ENCODE measurements at places on chromosomes 5 and 9.
A peak's percentile ranks its signal among the peaks of the same experiment; 100 is the strongest.

GRCh38 chr9:129964901-129965734, 77.9 kb downstream of the FNBP1 start:
- DNase-seq, result no peak

- no peak for DNase-seq
Measured at GRCh38 chr9:138051586-138052321, 174.2 kb downstream of the CACNA1B start.

DNA sequence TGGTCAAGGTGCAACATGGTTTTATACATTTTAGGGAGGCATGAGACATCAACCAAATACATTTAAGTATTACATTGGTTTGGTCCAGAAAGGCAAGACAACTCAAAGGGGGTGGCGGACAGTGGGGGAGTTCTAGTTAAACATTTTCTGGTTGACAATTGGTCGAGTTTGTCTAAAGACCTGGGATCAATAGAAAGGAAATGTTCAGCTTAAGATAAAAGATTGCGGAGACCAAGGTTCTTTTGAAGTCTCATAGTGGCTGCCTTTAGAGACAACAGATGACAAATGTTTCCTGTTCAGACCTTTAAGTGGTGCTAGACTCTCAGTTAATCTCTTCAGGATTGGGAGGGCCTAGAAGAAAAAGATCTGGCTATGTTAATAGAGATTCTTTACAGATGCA, 47.7 kb upstream of the TTC39B start:
- DNase-seq, result no peak

GRCh38 chr5:135829681-135830383, 4.6 kb upstream of the SLC25A48 start:
- no peak for DNase-seq

GRCh38 chr5:141958113-141958512, at the start of gene PCDH12:
Gene PCDH12 (minus strand): TSS chr5:141958202. CDS start chr5:141957851, 351 bp downstream.
- DNase-seq, result no peak

DNA sequence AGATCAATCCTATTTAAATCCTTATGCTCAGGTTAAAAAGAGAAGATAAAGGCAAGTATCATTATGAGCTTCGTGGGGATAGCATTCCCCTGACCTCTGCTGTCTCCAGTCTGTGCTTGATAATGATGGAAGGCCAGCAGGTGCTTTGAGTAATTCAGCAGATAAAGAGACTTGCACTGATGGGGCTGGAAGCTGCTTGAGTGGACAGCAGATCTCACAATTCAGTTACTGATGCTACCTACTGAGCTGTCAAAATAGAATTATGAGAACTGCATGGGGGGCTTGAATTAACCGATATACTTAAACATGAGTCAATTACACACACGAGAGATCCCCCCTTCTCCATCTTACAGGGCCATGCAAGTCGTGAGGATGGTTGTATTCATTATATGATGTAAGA, 107.7 kb upstream of the GPR151 start:
- no peak for DNase-seq

DNA sequence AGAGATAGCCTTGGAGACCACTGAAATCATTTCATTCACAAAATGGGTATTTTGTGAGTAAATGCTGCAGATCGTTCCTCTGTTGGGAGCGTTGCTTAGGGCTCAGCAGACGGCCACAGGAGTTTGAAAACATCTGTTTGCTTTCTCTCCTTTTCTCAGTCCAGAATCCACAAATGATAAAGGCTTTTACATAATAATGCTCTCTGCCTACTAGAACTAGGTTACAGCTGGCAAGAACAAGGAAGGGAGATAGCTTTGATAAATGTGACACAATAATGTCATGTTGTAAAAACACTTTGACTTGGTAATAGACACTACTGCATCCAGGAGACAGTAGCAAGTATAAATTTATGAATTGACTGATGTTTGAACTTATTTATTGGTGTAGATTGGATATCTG, 1072.4 kb upstream of the CDH6 start:
- no peak for DNase-seq

DNA sequence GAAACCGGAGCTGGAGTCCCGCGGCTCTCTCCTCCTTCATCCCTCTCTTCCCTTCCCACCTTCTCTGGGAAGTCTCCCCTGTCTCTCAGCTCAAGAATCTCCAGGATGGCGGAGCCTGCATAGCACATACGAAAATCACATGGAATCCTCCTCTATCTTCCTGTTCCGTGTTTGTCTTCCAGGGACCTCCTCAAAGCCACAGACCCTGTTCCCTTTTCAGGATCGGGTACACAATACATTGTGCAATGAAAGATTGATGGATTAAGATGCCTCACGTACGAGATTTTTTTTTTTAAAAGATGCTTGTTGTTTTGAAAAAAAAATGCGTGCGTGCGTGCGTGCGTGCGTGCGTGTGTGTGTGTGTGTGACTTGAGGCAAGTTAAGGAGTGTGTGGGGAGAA, 46.6 kb upstream of the OLFM1 start:
- no peak for DNase-seq

GRCh38 chr5:176887252-176887849, 11.8 kb downstream of the HK3 start:
- no peak for DNase-seq

GRCh38 chr5:169828385-169828784, 151.9 kb downstream of the INSYN2B start:
- DNase-seq, result no peak

DNA sequence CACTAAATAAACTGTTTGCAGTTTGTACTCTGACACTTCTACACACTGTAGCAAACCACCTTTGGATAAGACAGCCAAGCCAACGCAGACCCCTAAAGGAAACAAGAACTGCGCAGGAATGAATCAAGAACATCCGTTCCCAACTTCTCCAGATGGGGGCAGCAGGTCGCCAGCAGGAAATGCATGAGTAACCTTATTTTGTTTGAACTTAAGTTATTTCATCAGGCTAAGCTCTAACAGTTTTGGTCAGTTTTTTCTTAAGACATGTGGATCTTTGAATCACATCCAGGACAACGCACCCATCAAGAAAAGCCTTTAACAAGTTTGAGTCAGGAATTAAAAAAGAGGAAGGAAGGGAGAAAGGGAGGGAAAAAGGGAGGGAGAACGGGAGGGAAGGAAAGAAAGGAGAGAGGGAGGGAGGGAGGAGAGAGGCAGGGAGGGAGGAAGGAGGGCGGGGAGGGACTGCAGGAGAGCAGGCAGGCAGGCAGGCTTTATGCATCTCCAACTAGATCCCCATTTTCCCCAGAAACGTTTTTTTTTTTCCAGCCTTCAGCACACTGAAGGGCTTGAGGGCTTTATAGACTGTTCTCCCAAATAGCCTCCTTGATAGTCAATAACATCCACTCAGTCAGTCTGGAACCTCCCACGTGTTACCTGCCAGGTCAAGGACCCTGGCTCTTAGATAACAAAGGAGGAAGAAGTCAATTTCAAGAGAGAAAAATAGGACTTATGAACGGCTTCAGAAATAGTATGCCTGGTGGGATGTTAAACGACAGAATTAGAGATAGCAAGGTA, 22.2 kb downstream of the BHMT start:
- peak; percentile 54 for DNase-seq

- no peak for DNase-seq
Measured at GRCh38 chr5:98679963-98680362, 93.5 kb upstream of the RGMB start.

- no peak for DNase-seq
Measured at GRCh38 chr9:124264823-124265233, 7.1 kb downstream of the NEK6 start.

GRCh38 chr5:143241892-143242291, 161.6 kb downstream of the NR3C1 start:
- DNase-seq, result no peak

DNA sequence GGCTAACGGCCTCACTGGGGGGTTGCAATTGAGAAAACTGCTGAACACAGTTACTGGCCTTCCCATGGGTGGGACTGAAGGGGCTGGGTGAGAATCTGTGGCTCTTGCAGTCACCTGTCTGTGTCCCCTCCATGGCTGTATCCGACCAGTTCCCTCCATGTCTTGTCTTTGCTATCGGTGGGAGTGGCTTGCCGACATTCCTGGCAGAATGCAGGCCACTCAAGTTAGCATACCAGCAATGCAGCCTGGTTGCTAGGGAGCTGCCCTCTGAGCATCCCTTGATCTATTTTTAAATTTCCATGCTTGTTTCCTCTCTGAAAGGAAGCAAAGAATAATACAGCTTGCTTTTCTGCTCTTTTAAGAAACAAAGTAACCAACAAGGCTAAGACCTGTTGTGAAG, 1509.7 kb upstream of the WWC1 start:
- DNase-seq, result no peak

- no peak for DNase-seq
Measured at GRCh38 chr5:116448870-116449427, 125.7 kb downstream of the SEMA6A start.

DNA sequence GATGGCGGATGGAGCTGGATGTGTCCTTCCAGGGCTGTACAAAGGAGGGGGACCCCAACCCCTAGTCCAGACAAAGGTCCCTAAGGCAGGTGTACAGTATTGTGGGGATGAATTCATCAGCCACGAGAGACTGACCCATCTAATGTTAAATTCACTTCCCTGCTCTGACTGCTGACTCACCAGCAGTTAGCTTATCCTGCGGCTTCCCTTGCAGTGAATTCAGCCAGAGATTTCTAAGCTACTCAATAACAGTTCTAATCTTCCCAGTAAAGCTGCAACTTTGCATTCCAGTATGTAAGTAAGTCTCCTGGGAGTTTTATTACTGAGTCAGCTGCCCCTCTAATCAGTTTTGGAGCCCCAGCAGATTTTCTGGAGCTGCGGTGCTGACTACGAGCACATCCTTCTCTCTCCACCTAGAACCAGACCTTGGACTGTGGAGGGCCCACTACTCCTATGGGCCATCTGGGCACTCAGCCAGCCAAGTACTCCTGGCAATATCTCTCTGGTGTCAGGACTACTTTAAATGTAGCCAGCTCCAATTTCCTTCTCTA, 16.1 kb downstream of the B4GALT1 start:
- DNase-seq, result no peak

- DNase-seq, result no peak
Measured at GRCh38 chr9:12908895-12909294, 134.1 kb downstream of the LURAP1L start.

DNA sequence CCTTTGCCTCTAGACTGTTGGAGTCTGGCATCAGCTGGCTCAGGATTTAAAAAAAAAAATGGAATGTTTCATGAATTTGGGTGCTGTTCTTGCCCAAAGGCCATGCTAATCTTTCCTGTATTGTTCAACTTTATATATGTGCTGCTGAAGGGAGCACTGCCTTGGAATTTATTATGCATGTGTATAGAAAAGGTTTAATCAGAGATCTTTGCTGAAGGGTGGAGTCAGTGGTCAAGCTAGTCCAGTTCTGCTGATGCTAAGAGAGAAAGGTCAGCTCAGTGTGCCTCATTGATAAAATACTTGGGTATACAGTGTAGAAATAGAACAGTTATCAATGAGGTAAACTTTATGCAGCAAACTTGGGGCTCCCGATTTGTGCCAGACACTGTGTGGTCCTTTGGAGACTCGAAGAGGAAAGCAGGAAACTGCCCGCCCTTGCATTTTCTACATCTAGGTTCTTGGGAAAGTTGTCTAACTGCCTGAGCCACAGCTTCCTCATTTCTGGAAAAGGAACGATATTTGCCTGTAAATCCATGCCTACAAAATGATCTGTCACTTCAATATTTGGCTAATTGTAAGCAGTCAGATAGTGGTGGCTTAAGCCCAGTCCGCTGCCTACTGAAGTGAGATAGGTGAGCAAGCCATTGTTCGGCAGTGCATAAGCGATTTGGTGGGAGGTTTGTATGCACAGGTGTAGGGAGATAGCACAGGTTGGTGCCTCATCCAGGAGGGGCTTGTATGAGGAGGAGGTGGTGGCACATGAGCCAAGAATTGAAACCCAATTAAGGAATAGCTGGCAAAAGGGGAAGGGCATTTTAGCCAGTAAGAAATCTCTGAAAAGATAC, 29.2 kb upstream of the GTF2H2C start:
- no peak for DNase-seq

GRCh38 chr9:14231196-14231990, 82.5 kb downstream of the NFIB start:
- no peak for DNase-seq

- DNase-seq, result no peak
Measured at GRCh38 chr9:136502940-136503550, 20.2 kb upstream of the SEC16A start.

GRCh38 chr5:18202164-18202563, 567.9 kb downstream of the TAF11L14 start:
- DNase-seq, result no peak

DNA sequence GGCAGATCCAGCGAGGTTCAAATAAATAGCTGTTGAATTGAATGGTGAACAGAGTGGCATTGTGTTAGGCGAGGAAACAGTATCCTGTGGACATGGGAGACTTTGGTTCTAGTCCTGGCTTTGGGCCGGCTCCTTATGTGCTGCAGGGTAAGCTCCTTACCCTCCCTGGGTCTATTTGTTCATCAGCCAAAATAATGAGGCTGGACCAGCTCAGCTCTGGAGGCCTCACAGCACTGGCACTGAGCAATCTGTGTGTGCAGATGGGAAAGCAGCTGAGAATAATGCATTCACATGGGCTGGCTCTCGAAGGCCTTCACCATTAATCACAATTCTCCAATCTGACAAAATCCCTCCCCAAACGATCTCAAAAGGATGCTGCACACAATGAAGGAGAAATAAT, 81.9 kb downstream of the APBA1 start:
- DNase-seq, result no peak

GRCh38 chr5:911601-912000, 18.9 kb downstream of the TRIP13 start:
- no peak for DNase-seq

- DNase-seq, result no peak
Measured at GRCh38 chr5:50922942-50923767, 256.7 kb downstream of the PARP8 start.

DNA sequence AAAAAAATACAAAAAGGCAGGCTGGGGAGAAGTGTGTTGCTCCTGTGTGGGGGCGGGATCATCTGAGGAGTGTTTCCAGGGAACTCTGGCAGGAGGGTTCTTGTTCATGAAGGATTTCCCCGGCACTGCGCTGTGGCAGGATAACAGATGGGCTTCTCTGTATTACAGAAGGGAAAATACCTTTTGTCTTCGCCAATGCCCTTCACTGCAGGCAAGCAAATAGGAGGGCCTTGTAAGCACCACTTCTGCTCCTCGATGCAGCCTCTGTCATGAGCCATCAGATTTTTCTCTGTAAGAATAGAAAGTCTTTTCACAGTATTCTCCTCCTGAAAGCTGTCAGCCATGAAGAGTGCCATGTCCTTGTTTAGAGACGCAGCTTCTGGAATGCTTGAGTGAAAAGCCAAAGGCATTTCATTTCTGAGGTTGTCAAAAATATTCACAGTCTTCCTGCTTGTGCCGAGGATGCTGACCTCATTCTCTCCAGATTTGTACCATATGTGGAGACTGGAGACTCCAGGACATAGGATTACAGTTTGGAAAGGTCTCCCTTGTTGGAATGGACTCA, 294.0 kb downstream of the YTHDC2 start:
- no peak for DNase-seq

DNA sequence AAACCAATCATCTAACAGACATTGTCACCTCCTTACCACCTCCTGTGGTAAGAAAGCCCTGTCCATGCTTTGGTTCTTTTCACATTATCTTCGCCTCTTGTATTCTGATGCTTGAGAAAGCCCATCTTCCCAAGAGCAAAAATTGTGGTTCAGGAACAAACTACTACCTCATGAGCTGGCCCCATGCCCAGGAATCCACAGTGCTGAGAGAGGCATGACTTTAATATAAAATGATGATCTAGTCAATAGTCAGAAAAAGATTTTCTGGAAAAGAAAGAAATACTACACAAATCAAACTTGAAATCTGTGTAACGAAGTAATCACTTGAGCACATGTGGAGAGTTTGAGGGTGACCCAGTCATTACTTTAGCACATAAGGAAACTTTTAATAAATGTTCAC, 94.7 kb downstream of the FGF10 start:
- DNase-seq, result no peak

- DNase-seq, result no peak
Measured at GRCh38 chr5:90909940-90910339, 351.3 kb downstream of the ADGRV1 start.

GRCh38 chr5:176178789-176179188, 59.4 kb upstream of the SIMC1 start:
- no peak for DNase-seq
